ENCODE measurements at places on chromosomes 1 and 21. TPM values are rescaled to one million over a fixed set of nuclear protein-coding genes. Genes with fewer than 3 reads are reported as not detected.

GRCh38 chr1:196678510-196678884 is 26.7 kb downstream of the CFH start:
- DNase-seq, result no peak

- no peak for DNase-seq
These were observed 210.2 kb downstream of the GREM2 start for GRCh38 chr1:240401731-240402130.

- DNase-seq, result no peak
These were observed 558.3 kb downstream of the MATN1 start for GRCh38 chr1:30165116-30165515.

- no peak for DNase-seq
These were observed 132.0 kb upstream of the C1orf21 start for GRCh38 chr1:184254849-184255248.

GRCh38 chr1:182888736-182889531 is 49.8 kb downstream of the DHX9 start:
- no peak for DNase-seq

GRCh38 chr1:181317261-181317930 is 165.9 kb upstream of the CACNA1E start:
- no peak for DNase-seq

- DNase-seq, result no peak
These were observed 72.0 kb upstream of the S1PR1 start for GRCh38 chr1:101164776-101165175.

- DNase-seq, result no peak
These were observed 53.6 kb downstream of the OLIG1 start for GRCh38 chr21:33123374-33124123.

DNA sequence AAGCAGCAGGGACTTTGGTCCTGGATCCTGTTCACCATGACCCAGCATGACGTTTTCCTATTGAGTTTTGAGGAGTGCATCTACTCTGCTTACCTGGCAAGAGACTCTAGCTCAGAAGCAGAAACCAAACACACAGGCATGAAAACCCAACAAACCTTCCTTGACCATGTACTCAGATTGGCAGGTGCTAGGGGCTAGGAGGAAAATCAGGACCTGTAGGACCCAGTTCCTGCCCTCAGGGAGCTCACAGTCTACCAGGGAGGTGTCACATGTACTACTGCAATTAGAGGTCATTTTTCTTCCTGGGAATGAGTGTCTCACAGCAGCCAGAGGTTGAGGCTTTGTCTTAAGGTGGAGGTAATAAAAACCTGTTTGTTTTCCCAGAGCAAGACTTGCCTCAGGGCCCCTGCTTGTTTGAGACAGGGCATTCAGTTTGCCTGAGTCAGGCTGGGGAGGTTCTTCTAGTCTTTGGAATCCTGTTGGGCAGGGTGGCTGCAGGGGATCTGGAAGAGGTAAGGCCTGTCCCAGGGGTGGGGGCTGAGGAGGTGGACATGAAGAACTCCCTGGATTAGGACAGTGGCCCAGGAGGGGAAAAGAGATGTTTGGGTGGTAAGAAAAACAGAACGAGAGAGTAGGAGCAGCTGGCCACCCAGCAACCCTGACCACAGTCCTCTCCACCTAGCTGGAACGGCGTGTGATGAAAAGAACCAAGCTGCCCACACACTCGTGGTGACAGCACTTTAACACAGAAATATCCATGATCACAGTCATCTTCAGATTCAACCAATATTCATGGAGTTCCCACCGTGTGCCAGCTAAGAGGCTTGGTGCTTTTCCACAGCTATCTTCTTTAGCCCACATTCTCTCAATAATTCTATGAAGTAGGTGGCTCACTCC is 30.8 kb downstream of the IER5 start:
- no peak for DNase-seq

DNA sequence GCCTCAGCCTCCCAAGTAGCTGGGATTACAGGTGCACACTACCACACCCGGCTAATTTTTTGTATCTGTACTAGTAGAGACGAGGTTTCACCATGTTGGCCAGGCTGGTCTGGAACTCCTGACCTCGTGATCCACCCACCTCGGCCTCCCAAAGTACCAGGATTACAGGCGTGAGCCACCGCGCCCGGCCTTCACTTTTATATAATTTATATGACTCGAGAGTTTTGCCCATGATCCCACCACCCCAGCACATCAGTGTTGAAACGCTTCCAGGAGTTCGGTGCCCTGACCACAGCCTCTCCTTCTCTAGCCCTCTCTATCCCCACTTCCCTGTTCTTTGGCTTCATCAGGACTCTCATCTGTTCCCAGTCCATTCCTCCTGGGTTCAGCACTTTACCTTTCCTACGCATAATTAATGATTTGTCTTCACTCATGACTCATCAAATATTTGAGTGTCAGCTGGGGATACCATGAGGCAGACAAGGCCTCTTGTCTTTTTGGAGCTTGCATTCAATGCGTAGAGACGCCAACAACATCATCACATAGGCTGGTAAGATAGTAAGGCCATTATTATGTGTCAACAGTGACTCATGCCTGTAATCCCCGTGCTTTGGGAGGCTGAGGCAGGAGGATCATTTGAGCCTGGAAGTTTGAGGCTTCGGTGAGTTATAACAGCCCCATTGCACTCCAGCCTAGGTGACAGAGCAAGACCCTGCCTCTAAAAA is 1.4 kb downstream of the PMF1 start:
- no peak for DNase-seq

DNA sequence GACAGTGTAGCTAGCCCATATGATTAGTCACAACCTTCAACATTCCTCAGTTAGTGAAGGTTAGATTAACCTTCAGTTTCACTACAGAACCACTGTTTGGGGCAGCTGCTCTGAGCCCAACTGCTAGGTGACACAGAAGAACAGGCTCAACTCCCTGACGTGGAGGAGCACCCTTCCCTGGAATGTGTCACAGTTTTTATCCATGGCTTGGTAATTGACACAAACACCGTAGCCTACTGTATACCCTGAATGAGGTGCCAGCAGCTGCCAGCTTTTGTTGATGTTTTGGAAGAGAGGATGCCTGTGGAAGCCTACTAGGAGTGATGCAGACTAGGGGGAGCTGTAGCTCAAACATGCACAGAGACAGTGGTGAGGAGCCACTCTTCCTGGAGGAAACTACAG is 56.6 kb upstream of the CR2 start:
- no peak for DNase-seq

- DNase-seq, result no peak
These were observed 1058.1 kb upstream of the TMPRSS15 start for GRCh38 chr21:19461481-19462205.

- DNase-seq, result no peak
These were observed 14.8 kb downstream of the VPS13D start for GRCh38 chr1:12244585-12244984.

GRCh38 chr1:158812336-158812735 is 18.8 kb upstream of the MNDA start:
- DNase-seq, result no peak

GRCh38 chr1:208604295-208604694 is 360.1 kb upstream of the PLXNA2 start:
- peak; percentile 48 for DNase-seq

GRCh38 chr1:219264561-219264960 is 90.9 kb downstream of the LYPLAL1 start:
- no peak for DNase-seq

DNA sequence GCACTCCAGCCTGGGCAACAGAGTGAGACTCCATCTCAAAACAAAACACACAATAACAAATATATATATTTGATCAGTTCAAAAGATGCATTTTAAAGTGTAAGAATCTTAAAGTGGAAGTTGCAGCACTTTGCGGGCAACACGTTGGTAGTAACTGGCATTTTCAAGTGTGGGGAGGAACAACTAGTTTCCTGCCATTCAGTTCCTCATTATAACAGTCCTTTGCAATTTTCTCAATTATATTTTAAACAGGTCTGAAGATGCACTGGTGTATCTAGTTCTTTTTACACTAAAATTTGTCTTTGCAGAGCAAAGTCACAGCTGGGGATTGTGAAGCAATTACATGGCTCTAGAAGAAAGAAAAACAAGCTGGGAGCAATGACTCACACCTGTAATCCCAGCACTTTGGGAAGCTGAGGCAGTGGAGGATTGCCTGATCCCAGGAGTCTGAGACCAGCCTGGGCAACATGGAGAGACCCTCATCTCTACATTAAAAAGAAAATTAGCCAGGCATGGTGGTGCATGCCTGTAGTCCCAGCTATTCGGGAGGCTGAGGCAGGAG is 25.3 kb downstream of the RRAGC start:
- no peak for DNase-seq

DNA sequence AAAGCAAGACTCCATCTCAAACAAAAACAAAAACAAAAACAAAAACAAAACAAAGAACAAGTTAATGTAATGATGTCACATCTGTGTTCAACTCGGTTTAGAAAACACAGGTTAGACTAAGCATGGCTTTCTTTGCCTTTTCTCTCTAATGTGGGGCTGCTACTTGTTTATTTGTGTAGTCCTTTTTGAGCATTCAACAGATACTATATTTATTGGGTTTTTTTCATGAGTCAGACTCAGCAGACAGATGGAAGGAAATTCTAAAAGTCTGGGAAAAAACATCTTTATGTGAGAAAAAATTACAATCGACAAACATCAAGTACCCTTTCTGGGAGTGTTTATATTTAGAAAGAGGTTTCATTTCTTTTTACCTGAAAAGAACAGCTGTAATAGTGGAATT is 22.3 kb upstream of the OTUD3 start:
- DNase-seq, result no peak

DNA sequence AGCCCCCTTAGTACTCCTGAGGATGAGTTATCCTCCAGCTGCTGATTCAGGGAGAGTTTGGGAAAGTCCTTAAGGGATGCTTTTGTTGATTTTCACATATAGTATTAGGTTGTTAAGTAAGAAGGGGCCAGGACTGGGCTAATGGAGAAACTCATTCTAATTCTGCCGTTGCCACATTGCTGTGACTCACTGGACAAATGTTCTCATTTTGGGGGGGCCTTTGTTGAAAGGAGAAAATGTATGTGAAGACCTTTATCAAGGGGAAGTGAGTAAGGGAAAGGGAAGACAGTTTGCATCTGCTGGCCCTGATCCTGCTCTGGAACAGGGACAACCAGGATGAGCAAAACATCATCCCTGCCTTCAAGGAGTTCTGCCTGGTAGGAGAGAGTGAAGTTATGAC is 123.2 kb upstream of the FGGY start:
- peak; percentile 74 for DNase-seq

DNA sequence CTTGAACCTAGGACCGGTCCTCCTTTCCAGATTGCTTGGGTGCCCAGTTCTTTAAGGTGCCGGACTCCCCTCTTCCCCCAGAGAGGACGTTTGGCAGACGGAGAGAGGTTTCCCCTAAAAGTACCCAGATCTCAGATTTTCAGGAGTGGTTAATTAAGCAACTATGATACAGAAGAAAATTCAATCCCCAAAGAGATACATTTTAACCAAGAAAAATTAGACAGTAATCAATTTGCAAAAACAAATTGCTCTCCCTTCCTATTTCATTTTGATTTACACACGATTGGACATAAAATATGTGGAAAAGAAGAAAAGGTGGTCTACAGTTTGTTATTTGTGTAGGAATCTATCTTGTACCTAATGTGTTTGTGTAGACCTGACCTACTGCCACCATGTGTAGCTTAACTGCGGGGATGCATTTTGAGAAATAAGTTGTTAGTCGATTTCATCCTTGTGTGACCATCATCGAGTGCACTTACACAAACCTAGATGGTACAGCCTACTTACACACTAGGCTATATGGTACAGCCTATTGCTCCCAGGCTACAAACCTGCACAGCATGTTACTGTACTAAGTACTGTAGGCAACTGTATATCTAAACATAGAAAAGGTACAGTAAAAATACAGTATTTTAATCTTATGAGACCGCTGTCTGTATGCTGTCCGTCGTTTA is 755 bp downstream of the RPAP2 start:
- DNase-seq, result peak; percentile 15

DNA sequence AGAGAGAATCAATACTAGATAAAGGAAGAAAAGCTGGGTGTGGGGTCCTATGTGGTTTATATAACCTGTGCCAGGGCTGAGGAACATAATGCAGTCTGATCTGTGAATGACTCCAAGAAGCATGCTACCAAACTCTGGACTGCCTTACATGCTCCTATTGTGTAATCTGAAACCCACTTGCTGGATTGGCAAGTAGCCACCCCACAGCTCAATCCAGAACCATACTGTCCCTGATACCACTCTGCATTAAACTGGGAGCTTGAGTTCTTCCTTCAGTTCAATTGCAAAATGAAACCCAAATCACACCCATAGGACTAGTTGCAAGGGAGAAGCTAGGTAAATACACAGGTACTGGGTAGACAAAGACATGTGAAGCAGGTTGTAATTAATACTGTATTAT is 115.4 kb upstream of the NEGR1 start:
- DNase-seq, result peak; percentile 18

DNA sequence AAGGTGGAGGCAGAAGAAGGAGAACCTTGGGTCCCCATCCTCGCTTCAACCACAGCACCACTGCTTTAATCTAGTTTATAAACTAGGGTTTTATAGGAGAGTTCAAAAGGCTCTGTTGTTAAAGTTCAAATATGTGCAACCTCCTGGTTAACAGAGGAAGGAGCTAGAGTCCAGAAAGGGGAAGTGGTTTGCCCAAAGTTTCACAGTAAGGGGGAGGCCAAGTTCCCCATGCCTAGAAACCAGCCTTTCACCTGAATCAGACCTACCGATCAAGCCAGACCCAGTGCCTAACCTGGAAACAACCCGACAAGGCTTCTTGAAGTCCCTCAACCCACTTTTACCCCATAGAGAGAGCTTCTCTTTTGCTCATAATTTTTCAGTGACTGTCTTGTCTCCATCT is 106.5 kb downstream of the PLPP3 start:
- DNase-seq, result no peak

Gene TLCD4
- total RNA-seq, result 0.34 TPM

Gene S100A16
- total RNA-seq, result 581 TPM

Gene KPRP
- not detected for total RNA-seq

Gene SLC37A1
- total RNA-seq, result 14.0 TPM

Gene CHIA
- total RNA-seq, result not detected

Gene TSPEAR
- 0.47 TPM for total RNA-seq

Gene LIX1L
- 21.1 TPM for total RNA-seq

Gene CLCA1
- not detected for total RNA-seq

Data from dermis blood vessel endothelial cell (primary cell).